ENCODE measurements at places on chromosomes 1 and 21.

GRCh38 chr1:208002672-208003071 lies 91.7 kb upstream of the CD34 start:
- no peak for DNase-seq

DNA sequence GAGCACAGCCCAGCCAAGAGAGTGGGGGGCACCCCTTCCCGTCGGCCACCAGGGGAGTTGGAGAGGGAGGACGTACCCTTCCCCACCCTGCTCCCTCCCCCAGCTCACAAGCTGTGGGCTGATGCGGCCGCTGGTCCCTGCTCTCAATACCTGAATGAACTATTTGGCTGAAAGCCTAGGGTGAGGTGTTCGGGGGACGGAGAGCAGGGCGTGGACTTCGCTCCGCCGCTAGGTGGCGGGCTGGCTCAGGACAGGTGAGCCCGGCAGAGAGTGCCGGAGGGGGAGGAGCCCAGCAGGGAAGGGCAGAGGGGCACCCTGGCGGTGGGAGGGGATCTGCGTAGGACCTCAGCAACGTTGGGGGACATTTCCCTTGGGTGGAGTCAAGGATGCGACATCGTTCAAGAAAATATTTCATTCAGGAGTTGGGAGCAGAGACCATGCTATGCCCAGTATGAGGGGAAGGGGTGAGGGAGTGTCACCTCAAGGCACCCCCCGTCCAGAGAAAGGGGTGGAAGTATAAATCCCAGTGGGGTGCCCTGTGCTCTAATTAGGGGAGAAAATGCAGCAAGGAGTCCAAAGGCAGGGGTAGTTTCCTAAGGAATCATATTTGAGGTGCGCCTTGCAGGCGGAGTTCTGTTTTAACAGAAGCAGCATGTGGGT lies 12.0 kb upstream of the RHBG start:
- peak; percentile 39 for DNase-seq

- no peak for DNase-seq
Measured at GRCh38 chr1:101166583-101167120, 70.2 kb upstream of the S1PR1 start.

DNA sequence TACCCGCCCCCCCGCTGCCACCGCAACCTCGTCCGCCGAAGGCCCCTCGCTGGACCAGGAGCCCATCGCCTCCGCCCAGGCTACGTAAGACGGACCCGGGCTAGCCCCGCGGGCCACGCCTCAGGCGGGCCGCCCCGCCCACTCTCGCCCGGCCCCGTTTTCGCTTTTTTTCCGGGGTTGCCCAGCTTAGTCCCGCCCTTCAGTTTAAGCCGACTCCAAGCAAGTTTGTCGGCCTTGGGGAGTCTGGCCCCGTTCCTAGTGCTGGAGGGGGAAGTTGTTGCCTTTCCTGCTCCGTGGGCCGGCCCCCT lies 3.0 kb downstream of the RUSC1 start:
- DNase-seq = peak; percentile 73

DNA sequence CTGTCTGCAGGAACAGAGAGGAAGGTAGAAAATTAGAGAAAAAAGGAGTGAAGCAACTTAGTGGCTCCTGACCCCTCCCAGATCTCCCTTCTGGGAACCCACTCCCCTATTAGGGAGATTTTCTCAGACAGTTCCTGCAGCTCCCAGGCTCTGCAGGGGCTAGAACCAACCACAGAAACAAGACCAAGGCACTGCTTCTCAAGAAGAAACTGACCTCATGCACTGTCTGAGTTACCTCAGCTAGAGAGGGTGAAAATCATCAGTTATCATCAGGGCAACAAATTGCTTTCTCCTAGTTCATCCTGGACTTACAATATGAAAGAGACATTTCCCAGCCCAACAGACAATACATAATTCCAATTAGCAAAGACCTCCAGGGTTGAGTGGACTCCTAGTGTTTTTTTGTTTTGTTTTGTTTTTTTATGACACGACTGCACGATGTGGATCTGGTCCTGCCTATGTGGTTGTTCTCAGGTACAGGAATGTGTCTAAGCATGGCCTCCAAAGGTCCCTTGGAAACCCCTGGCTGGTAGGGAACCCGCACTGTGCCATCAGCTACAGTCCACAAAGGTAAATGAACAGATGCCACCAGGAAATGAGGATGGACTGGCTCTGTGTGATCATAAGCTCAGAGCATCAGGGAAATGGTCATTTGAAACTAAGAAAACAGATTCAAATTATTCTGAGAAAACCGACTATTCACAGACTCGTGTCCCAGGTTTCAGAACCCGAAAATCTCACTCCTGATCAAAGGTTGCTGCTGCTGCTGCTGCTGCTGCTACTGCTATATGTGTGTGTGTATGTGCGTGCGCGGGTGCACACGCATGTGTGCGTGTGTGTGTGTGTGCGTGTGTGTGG lies 65.3 kb downstream of the LAMC2 start:
- no peak for DNase-seq

GRCh38 chr21:18715606-18716005 lies 312.0 kb upstream of the TMPRSS15 start:
- no peak for DNase-seq

GRCh38 chr1:222372221-222372620 lies 175.7 kb downstream of the HHIPL2 start:
- DNase-seq = no peak

- DNase-seq = no peak
Measured at GRCh38 chr1:226549937-226550671, 1.5 kb downstream of the STUM start.

DNA sequence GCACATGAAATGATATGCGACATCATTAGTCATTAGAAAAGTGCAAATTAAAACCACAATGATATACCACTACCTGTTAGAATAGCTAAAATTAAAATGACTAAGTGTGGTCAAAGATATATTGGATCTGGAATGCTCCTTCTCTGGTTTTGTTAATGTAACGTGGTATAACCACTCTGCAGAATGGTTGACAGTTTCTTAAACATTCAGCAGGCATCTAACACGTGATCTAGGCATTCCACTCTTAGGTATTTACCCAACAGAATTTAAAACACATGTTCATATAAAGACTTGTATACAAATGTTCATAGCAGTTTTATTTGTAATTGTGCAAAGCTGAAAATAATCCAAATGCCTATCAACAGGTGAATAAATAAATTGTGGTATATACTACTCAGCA lies 165.0 kb upstream of the PLXNA2 start:
- no peak for DNase-seq

DNA sequence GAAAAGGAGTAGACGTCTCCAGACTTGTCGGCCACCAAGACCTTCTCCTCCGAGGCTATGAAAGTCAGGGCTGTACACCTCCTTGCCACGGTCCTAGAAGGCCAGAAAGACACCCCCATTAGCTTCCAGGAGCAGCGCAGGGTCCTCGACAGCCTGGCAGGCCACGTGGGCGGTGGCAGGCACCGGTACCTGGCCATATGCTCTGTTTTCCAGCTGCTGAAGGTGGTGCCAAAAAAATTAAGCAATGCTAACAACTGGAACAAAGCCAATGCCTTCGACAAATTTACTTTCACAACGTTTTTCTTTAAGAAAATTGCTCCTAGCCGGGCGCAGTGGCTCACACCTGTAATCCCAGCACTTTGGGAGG lies 15.9 kb downstream of the WDR4 start:
- no peak for DNase-seq

GRCh38 chr1:41341772-41342562 lies 19.3 kb upstream of the FOXO6 start:
- no peak for DNase-seq

GRCh38 chr1:244042293-244042692 lies 8.8 kb upstream of the ZBTB18 start:
- no peak for DNase-seq

GRCh38 chr1:195946500-195946899 lies 661.7 kb downstream of the KCNT2 start:
- DNase-seq = no peak

DNA sequence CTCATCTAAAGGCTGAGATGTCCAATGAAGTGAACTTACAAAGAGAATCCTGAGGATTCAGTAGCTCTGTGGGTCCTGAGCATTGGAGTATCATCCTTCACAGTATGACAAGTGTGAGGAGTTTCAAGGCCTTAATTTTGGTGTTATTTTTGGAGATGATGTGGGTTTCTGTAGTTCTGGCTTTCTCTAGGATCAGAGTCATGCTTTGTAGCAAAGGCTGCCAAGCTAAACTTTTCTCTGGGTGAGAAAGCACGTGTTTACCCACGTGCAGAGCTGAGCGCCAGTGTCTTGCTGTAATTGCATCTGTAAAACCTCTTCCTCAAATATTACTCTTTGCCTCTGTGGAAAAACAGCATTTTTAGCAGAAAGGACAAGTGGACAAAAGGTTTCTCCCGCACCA lies 387.8 kb upstream of the LYPLAL1 start:
- DNase-seq = no peak

GRCh38 chr1:39332291-39332690 lies 127.8 kb downstream of the MACF1 start:
- DNase-seq = no peak

DNA sequence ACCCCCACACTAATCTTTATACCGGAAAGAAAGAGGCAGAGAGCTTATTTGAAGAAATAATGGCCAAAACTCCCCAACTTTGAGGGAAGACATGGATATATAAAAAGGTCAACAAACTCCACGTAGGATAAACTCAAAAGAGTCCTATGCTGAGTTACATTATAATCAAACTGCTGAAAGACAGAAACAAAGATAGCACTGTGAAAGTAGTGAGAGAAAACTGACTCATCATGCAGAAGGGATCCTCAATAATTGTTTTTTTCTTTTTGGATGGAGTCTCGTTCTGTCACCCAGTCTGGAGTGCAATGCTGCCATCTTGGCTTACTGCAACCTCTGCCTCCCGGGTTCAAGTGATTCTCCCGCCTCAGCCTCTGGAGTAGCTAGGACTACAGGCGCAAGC lies 48.5 kb upstream of the TTC39A start:
- no peak for DNase-seq

DNA sequence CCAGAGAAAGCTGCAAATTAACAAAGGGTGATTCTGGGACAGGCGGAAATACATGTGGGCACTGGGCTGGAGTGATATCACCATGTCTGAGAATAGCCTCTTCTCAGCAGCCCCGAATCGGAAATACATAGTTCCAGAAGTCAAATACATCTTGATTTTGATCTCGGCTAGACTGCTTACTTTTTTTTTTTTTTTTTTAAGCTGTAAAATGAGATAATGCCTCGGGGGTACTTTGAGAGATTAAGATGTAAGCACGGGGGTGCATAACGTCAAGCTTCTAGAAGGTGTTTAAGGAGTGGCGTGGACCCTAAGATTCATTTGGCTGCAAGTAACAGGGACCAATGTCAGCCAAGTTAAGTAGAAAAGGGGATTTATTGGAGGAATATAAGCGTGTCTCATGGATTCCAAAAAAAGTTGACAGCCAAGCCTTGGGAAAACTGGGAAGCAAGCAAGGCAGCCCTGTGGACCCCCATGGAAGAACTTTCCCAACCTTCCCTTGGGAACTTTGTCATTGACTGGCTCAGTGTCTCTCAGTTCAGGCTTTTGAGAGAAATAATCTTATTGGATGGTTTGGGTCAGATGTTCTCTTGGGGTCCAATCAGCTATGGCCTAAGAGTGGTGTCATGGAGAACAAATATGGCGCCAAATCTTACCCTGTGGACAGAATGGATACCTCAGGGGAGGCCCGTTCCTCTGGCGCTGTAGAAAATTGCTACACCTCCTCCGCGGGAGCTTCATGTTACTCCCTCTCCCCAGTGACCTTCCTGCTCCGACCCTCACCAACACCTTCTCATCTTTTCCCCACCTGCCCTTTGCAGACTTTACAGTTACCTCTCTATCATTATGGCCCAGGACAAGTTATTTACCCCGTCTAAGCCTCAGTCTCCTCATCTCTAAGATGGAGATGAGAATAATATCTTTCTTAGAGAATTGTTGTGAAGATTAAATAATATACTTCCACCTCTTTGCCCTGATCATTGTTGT lies 186.6 kb downstream of the KAZN start:
- DNase-seq = no peak

- DNase-seq = no peak
Measured at GRCh38 chr1:33086384-33086850, 5.5 kb downstream of the AZIN2 start.

GRCh38 chr21:38819719-38820159 lies 14.0 kb downstream of the ETS2 start:
- DNase-seq = no peak

- DNase-seq = no peak
Measured at GRCh38 chr1:159804924-159805323, 2.8 kb downstream of the FCRL6 start.

- DNase-seq = no peak
Measured at GRCh38 chr21:44980562-44981489, 41.0 kb downstream of the SLX9 start.

DNA sequence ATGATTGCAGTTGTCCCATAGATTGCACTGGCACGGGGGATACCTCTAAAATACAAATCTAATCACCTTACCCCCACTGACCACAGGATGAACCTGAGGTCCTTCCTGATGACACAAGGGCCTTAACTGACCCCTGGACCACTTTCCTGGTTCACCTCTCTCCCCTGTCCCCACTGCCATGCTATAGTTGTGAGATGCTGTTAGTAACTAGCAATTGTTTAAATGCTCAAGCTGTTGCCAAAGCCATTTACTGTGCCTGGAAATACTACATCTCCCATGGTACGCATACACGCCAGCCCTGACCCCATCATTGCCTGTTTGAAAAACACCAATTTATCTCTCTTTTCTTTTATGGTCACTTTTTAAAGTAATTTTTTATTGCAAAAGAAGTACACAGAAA lies 29.1 kb upstream of the RGS8 start:
- DNase-seq = no peak

DNA sequence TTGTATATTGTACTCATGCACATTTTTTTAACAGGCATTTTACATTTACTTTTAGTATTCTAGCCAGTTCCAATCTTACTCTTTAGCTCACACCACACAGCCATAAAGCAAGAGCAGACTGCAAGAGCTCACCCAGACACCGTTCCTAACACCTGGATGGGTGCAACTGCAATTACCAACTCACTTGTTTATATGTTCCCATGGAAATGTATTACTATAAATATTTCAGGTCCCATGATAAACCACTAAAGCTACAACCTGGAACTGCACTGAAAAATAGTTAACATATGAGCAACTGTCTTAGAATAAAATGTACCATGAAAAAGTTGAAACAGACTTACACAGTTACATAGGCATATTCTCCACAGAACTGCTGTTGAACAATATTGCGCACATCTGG lies 30.8 kb downstream of the USP48 start:
- DNase-seq = no peak

- DNase-seq = no peak
Measured at GRCh38 chr1:70042090-70042731, 163.2 kb downstream of the LRRC40 start.

GRCh38 chr1:184049836-184050468 lies 1.6 kb upstream of the TSEN15 start:
- no peak for DNase-seq

- no peak for DNase-seq
Measured at GRCh38 chr1:188128761-188129160, 1300.0 kb downstream of the PLA2G4A start.
